Activated T-cell treated with anti-CD3 and anti-CD28 coated beads, Interleukin-2, amount 50 U/mL, for 48 hours (primary cell): ENCODE measurements at places on chromosomes 12 and 14.

DNA sequence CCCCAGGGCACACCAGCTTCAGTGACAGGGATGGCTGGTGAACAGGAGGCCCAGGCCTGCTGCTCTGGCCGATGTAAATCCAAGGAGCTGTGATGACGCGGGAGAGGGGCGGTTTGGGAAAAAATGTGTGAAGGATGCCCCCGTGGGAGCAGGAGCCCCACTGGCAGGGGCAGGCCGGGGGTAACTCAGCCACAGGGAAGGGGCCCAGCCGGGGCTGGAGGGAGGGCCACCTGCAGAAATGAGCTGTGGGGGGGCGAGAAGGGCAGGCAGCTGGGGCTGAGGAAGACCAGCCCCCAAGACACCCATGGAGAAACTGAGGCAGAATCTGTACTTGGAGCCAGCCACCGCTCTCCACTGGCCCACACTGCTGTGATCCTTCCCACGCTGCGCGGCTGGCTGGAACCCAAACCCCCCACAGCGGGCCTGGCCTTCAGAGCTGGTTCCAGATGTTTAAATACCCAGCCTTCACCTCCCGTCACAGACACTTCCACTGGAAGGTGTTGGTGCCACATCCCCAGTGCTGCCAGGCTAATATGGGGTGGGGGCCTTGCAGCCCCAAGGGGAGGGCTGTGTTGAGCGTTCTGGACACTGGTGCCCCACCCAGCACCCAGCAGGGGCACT lies 28.5 kb upstream of the ANKRD9 start:
- no peak for DNase-seq

GRCh38 chr12:85659754-85660530 lies 176.3 kb downstream of the RASSF9 start:
- no peak for DNase-seq

DNA sequence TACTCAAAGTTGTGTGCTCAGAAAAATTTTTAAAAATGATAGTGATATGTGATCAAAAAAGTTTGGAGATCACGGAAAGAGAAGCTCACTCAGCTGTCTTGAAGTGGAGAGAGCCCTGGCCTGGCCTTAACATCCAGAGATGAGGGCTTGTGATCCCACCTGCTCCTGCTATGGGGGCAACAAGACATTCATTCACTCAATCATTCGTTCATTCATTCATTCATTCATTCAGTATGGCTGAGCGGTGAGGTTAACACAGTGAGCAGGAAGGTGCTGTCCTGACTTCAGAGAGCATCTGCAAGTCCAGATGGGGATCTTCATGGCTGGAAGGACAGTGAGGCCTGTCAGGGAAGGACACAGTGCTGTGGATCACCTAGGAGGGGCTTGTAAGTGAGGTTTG lies 112.3 kb downstream of the SLC25A47 start:
- DNase-seq = no peak

GRCh38 chr12:130460611-130461446 lies 123.1 kb downstream of the PIWIL1 start:
- no peak for DNase-seq

DNA sequence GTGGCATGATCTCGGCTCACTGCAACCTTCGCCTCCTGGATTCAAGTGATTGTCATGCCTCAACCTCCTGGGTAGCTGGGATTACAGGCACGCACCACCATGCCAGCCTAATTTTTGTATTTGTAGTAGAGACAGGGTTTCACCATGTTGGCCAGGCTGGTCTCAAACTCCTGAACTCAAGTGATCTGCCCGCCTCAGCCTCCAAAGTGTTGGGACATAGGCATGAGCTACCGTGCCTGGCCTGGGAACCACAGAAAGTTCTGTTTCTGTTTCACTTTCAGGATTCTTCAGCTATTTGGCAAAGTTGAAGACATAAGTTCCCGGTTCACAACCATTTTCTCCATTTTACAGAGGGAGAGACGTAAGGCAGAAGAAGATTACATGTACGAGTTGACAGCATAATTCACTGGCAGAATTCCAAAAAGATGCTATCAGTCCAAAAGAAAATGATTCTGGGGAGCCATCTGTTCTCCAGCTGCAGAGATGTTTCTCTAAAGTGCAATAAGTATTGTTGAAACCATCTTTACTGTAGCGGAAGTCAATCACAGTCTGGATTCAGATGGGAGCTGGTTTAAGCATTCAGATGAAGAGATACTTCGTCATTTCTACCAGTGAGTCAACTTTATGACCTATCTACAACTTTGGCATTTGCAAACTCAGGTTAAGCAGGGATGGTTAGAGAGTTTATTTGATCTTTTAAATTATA lies 8.1 kb upstream of the RNF34 start:
- peak; percentile 38 for DNase-seq

GRCh38 chr12:62291864-62292760 lies 31.9 kb downstream of the USP15 start:
- DNase-seq = peak; percentile 38
